Peyer's patch (tissue), 4 donors: ENCODE measurements at places on chromosomes 12 and 14. TPM values are rescaled to one million over a fixed set of nuclear protein-coding genes. Genes with fewer than 3 reads are reported as not detected.

DNA sequence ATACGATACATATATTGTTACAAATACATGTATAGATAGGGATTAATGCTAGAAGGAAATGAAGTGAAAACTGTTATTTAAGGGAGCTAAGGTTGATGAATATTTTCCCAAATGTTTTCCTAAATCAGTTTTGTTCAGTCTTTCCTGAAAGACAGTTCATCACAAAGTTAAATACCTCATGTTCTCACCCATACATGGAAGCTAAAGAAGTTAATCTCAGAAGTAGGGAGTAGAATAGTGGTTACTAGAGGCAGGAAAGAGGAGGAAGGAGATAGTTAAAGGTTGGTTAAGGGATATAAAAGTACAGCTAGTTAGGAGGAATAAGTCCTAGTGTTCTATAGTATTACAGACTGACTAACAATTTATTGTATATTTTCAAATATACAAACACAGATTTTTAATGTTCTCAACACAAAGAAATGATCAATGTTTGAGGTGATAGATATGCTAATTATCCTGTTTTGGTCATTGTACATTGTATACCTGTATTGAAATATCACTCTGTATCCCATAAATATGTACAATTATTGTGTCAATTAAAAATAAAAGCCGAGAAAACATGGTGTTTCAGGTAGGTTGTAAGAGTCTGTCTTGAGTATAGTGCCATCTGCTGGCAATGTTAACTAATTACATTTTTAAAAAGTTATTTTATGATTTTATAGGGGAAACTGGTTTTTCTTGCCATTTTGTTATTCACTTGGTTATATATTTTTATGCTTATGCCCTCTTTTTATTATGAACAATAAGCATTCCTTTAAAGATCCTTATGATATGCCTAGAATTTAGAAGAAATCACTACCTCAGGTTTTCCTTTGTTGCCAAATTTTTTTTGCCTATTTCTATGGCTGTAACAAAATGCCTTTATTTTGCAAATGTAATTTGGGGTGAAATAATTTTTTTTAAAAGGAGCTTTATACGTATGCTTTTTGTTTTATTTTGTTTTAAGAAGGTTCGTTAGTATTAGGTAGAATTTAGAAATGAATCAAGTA is 26.9 kb downstream of the ZDHHC17 start:
- no peak overlapping the region for H3K4me3 ChIP-seq
- no peaks in the 10 kb centered on the region for H3K4me1 ChIP-seq
- H3K36me3 ChIP-seq: no peaks in the 10 kb centered on the region
- no peaks in the 10 kb centered on the region for H3K27me3 ChIP-seq
- DNase-seq: no peak

DNA sequence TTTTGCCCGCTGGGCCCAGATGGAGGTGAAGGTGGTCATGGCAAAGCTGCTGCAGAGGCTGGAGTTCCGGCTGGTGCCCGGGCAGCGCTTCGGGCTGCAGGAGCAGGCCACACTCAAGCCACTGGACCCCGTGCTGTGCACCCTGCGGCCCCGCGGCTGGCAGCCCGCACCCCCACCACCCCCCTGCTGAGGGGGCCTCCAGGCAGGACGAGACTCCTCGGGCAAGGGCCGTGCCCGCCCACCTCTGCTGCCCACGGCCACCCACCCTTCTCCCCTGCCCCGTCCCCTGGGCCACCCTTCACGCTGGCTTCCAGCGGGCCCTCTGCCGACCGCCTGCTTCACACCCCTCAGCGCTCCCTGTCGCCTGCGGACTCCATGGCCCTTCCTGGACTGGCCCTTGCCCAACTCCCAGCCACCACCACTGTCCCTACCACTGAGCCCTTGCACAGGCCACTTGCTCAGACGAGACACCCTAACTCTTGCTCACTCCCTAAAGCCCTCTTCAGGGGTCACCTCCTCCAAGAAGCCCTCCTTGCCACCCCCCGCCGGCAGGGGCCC is 42.5 kb downstream of the CYP46A1 start:
- H3K4me1 ChIP-seq: peaks cover 6% of the 10 kb centered on the region
- H3K36me3 ChIP-seq: no peaks in the 10 kb centered on the region
- H3K4me3 ChIP-seq: no peak overlapping the region

DNA sequence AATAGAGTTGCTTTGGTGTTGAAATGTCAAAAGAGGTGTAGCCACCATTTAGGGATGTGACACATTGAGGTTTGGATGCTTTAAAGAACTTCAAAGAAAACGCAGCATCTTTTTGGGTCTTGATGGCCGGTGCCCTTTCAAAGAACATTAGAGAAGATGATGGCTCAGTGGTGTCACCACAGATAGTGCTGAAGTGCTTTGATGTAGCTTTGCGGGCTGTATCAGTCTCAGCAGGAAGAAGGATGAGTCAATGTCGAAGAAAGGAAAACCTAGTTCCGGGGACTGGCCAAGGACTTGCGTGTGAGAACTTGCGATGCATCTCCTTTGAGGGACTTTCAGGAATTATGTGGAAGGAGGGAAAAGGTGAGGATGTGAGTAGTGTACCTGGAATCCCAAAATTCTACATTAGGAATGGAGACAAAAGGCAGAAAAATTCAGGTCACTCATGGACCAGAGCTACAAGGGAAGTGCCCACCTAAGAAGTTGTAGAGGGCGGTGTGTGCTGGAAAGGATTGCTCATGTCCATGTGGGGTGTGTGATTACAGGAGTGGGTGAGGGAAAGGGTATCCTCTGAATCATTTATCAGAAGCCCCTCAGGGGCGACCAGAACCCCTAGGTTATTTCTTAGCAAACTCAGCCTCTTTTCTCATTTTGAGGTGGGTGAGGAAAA is 39.7 kb upstream of the GZMB start:
- no peak for DNase-seq
- H3K4me3 ChIP-seq: no peak overlapping the region
- H3K4me1 ChIP-seq: no peaks in the 10 kb centered on the region
- no peaks in the 10 kb centered on the region for H3K27me3 ChIP-seq
- peak overlapping the region; percentile 60 for H3K27ac ChIP-seq
- H3K36me3 ChIP-seq: no peaks in the 10 kb centered on the region

DNA sequence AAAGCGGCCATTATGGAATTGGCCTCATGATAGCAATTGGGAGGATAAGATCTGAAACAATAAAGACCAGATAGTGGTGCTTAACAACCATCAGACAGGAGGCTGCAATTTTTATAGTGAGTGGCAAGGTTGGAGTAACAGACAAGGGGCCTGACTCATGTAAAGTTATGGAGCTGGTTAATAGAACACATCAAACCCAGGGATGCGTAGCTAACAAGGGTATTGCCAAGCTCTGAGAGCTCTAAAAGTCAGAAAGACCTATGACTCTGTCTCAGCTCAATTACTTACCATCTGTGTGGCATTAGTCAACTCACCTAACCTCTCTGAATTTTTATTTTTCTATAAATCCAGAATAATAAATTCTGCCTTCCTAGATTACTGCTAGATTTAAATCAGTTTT is 1731.5 kb upstream of the FLRT2 start:
- H3K27ac ChIP-seq: no peak overlapping the region
- no peaks in the 10 kb centered on the region for H3K36me3 ChIP-seq
- no peaks in the 10 kb centered on the region for H3K4me1 ChIP-seq
- no peaks in the 10 kb centered on the region for H3K27me3 ChIP-seq
- no peak for DNase-seq

The SLC39A9 gene
- 30.5 TPM for total RNA-seq

DNA sequence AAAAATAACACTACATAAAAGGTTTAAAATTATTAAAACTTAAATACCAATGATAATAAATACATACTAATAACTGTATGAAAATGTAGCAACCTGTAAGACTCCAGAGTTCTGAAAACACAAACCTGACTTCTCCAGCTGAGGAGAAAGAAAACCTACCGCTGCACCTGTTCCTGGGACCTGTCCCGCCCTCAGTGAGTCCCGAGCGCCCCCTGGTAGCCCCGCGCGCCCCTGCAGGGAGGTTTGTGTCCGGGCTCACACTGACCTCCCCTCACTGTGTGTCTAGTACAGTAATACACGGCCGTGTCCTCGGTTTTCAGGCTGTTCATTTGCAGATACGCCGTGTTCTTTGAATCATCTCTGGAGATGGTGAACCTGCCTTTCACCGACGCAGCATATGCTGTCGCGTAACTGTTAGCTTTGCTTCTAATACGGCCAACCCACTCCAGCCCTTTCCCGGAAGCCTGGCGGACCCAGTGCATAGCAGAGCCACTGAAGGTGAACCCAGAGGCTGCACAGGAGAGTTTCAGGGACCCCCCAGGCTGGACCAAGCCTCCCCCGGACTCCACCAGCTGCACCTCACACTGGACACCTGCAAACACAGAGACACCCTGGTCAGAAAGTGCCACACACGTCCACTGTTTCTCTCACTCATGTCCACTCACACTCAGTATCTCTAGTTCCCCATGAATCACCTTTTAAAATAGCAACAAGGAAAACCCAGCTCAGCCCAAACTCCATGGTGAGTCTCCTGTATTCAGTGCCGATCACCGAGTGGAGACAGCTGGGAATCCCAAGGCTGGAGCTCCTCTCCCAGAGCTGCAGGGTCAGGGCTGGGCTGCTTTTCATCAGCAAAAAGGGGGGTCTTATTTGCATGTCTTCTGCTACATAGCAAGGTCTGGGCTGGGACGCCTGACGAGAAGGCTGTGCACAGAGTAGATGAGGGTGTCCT is 1276.3 kb downstream of the TMEM121 start:
- H3K4me1 ChIP-seq: no peaks in the 10 kb centered on the region
- no peaks in the 10 kb centered on the region for H3K27me3 ChIP-seq
- DNase-seq: no peak
- H3K4me3 ChIP-seq: no peak overlapping the region
- no peaks in the 10 kb centered on the region for H3K36me3 ChIP-seq
- no peak overlapping the region for H3K27ac ChIP-seq

- H3K4me1 ChIP-seq: no peaks in the 10 kb centered on the region
- H3K4me3 ChIP-seq: no peak overlapping the region
- no peak overlapping the region for H3K27ac ChIP-seq
These were observed 299.9 kb downstream of the ACSS3 start for GRCh38 chr12:81377771-81378170.

- H3K27ac ChIP-seq: peak within 1 kb of the TSS; percentile 77
- H3K27me3 ChIP-seq: no peaks in the 10 kb centered on the region
- no peaks in the 10 kb centered on the region for H3K36me3 ChIP-seq
- peak; percentile 81 for DNase-seq
These were observed at the start of gene IFI27 for GRCh38 chr14:94110552-94111181. IFI27 (plus strand) TSS chr14:94110736.

The NKX2-1 gene
- total RNA-seq: not detected

DNA sequence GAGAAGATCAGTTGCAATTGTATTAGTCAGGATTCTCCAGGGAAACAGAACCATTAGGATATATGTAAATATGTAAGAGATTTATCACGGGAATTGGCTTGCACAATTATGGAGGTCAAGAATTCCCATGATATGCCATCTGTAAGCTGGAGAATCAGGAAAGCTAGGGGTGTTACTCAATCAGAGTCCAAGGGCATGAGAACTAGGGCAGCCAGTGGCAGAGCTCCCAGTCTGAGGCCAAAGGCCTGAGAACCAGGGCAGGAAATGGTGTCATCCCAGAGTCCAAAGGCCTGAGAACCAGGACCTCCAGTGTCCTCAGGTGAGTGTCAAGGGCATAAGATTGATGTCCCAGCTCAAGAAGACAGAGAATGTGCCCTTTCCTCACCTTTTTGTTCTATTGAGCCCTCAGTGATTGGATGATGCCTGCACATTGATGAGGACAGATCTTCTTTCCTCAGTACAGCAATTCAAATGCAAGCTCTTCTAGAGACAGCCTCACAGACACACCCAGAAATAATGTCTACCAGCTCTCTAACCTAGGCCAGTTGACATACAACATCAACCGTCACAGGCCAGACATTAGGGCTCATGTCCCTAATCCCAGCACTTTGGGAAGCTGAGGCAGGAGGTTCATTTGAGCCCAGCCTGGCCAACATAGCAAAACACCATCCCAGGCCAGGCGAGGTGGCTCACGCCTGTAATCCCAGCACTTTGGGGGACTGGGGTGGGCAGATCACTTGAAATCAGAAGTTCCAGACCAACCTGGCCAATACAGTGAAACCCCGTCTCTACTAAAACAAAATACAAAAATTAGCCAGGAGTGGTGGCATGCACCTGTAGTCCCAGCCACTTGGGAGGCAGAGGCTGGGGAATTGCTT is 34.9 kb upstream of the ZNF740 start:
- no peaks in the 10 kb centered on the region for H3K27me3 ChIP-seq
- H3K4me3 ChIP-seq: no peak overlapping the region
- peak; percentile 58 for DNase-seq

The ENDOU gene
- total RNA-seq: not detected

The VDR gene
- total RNA-seq: 162 TPM

The STXBP6 gene
- 10.7 TPM for total RNA-seq

GRCh38 chr12:43241986-43242385 is 310.0 kb downstream of the ADAMTS20 start:
- no peak for DNase-seq
- no peaks in the 10 kb centered on the region for H3K27me3 ChIP-seq
- H3K4me1 ChIP-seq: no peaks in the 10 kb centered on the region
- H3K4me3 ChIP-seq: no peak overlapping the region
- no peaks in the 10 kb centered on the region for H3K36me3 ChIP-seq

The SCN8A gene
- total RNA-seq: not detected

The PLA2G1B gene
- not detected for total RNA-seq

DNA sequence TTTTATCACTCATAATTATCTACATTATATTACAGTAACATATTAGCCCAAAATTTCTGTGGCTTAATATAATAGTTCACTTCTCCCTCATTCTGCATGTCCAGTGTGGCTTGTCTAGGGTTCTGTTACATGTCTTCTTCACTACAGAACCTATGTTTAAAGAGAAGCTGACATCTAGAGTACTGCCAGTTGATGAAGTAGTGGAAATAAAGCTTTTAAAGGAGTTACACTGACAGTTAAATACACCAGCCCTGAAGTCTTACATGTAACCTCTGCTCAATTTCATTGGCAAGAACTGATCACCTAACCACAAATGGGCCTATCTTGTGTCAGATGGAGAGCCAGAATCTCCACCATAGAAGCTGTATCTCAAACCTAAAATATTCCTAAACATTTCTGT is 32.9 kb downstream of the RPS6KA5 start:
- H3K4me1 ChIP-seq: no peaks in the 10 kb centered on the region
- no peak overlapping the region for H3K27ac ChIP-seq
- no peaks in the 10 kb centered on the region for H3K36me3 ChIP-seq
- no peak overlapping the region for H3K4me3 ChIP-seq

DNA sequence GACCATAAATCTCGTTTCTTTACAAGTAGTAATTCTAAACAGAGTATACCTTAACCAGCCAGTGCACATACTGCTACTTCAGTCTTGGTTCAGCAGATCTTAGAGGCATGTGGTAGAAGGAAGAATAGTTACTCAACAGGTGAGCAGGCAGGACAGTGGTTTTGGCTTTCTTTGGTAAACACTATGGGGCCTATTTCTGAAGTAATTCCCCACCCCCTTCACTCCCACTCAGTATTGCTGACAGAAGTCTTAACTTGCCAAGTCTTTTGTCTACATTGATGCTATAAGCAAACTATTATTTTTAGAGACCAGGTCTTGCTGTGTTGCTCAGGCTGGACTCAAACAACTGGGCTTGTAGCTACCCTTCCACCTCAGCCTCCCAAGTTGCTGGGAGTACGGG is 68.5 kb downstream of the FBXO34 start:
- no peak for DNase-seq
- H3K27ac ChIP-seq: no peak overlapping the region
- no peak overlapping the region for H3K4me3 ChIP-seq

The CCDC38 gene
- not detected for total RNA-seq

The CACNA2D4 gene
- 9.5 TPM for total RNA-seq
